ENCODE measurements at places on chromosomes 7 and 10.

DNA sequence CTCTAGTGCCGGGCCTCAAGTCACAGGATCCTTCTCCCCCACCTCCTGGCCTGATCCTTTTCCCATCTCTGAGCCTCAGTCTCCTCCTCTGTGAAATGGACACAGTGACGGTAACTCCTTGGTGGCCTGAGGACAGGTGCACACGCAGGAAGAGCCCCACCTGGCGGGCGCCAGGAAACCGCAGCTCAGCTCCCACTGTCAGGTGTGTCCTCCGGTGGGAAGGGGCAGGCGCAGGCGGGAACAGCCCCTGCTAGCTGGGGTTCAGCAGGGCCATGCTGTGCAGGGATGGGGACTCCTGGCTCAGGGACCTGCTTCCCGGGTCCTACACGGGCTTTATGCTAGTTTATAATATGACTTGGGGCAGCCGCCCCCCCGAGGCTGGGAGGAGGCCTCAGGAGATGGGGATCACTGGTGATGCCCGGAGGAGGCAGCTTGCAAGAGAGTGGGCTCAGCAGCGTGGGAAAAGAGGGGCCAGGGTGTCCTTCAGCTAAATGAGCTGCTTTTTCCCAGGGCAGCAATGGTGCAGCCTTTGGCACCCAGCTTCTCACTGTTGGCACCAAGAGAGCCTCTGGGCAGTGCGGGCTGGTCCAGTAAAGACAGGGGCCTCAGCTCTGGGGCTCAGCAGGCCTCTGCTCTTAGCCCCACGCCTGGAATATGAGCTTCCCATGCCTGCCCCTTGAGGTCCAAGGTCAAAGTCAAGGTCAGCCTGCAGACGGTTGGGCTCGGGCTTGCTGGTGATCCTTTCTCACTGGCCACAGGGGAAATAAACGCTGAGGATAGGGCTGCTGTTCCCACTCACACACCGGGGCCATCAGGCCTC lies 68.0 kb upstream of the FAM20C start:
- no peak for DNase-seq

DNA sequence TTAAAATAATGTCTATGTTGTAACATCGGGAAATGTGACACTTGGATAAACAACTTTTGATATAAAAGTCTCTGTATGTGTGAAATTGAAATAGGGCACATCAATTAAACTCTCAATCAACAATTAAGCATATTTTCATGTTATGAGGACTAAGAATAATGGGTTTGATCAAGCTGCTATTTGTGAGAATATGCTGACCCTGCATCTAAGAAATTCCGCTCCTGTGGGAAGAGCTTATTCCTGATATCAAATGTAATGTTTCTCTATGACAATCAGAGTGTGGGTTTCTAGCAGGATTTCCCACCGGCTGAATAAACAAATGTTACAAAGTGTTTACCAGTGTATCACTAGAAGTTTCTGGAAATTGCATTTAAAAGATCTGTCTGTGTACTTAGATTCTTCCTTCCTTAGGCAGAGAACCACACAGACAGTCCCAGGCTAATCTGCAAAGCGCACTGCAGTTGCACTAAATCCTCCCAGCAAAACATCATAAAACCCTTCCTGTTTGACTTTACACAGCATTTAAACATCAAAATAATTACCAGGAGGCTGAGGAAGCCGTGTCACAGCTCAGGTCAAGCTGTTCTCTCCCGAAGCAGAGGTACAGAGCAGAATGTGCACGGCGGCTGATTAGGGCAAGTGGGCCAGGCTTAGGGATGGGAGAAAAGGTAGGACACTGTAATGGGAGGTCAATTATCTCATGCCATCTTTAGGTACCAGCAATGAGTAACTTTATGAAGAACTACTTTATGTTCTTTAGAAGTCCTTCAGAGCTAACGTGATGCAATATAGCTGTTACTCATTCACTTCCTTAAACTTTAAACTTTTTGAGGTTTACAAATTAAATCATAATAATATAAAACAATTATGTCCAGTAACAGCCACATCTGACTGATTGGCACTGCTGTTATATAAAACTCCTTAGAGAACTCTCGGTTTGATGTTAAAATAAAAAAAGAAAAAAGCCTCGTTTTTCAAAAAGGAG lies 109.1 kb upstream of the CTTNBP2 start:
- DNase-seq = no peak

- no peak for DNase-seq
Measured at GRCh38 chr7:122487131-122487530, 182.6 kb upstream of the FEZF1 start.

DNA sequence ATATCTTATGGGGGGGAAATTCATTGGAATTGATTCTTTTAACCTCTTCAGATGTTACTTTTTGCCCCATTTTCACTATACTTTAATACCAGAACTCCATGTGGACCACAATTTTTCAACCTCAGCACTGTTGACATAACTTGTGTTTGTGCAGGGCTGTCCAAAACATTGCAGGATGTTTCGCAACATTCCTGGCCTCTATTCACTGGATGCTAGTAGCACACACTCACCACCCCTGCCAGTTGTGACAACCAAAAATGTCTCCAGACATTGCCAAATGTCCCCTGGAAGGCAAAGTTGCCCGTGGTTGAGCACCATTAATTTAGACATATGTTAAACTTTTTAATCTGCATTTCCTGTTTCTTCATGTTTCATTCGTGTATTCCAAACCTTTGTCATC lies 234.7 kb downstream of the GFRA1 start:
- DNase-seq = peak; percentile 62

DNA sequence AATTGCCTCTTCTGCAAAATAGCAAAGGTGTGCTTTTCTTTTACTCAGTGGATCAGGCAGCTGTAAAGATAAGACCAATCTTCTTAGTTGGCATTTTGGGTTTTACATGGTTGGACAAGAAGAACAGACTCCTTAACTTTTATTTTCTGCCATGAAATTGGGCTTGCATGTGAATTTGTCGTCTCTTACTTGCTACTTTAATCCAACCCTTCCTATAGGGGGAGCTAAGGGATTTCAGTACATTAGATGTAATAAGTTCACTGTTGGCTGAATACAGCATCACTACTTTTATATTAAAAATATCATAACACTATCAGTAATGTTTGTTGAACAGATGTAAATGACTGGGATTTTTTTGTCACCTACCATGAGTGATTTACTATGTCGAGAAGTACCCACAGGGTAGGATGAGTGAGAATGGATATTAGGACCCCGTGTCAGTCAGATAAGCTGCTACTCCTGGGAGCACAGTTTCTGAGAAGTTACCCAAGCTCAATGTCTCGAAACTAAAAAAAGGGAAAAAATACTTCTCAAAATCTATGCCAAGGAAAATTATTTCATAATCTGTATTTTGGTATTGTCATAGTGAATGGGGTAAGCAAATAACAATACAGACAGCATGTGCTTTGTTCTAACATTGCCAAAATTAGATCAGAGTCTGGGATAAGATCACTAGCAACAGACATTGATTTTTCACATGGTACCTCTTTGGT lies 127.4 kb upstream of the AGR3 start:
- no peak for DNase-seq

GRCh38 chr7:119935418-119936025 lies 337.5 kb upstream of the KCND2 start:
- no peak for DNase-seq

DNA sequence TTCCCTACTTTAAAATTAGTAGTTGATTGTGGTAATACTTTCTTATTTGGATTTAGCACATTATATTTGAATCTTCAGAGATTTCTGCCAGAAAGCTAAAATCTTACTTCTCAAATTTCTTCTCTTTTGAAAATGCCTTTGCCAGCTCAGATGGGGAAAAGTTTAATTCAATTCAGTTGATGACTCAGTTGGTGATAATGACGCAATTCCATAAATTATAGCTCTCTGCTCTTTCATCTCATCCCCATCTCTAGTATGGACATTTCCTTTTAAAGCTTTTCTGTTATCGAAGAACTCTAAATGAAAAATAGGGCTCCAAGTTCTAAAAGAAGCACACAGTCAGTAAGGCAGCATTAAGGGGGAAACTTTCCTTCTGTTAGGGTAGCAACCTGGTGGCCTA lies 25.5 kb downstream of the RNLS start:
- DNase-seq = no peak

DNA sequence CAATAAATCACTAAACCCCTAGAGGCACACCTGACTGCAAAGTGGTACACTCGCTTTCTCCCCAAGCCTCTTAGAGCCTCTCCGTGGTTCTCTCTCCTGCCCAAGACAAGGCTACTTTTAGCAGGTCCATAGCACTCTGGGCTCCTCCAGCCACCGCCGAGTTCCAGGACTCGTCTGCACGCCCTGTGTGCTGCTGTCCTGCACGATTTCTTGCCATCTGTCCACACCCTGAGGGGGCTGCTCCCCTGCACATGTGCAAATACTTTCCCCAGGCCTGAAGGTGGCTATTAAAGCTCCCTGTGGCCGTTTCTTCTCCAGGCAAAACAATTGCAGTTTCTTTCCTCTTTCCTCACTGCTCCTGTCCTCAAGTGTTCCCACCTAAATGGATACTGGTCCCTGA lies 414.3 kb downstream of the PLXNA4 start:
- no peak for DNase-seq

- DNase-seq = peak; percentile 86
Measured at GRCh38 chr10:88952647-88953111, at the start of gene ACTA2. Gene ACTA2 (minus strand): TSS chr10:88952773. CDS start chr10:88948930, 3,843 bp downstream.

- no peak for DNase-seq
Measured at GRCh38 chr7:64744680-64745079, 49.5 kb upstream of the ZNF138 start.

DNA sequence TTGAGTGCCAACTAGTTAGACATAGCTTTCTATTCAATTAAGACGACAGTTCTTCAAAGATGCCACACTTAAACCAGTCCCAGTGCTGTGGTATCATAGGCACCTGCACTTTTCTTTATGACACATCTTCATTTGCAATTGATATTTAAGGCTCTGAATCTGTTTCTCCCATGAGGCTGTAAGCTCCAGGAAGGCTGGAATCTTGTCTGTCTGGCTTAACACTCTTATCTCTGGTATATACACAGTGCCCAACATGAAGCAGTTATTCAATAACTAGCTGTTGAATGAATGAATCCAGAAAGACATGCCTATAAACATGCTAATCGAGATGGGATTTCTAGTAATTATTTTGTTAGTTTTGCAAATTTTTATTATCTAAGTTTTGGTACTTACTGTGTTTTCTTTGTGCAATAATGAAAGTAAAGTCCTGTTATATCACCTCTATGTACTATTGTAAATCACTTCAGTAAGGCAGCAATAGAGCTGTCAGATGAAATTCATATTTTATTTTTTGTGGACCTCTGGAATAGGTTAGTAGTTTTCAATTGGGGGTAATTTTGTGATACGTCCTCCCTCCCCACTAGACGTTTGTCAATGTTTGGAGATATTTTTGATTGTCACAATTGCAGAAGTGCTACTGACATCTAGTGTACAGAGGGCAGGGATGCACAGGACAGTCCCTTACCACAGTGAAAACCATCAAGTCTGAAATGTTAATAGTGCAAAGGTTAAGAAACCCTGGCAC lies 51.3 kb upstream of the STEAP4 start:
- DNase-seq = no peak

DNA sequence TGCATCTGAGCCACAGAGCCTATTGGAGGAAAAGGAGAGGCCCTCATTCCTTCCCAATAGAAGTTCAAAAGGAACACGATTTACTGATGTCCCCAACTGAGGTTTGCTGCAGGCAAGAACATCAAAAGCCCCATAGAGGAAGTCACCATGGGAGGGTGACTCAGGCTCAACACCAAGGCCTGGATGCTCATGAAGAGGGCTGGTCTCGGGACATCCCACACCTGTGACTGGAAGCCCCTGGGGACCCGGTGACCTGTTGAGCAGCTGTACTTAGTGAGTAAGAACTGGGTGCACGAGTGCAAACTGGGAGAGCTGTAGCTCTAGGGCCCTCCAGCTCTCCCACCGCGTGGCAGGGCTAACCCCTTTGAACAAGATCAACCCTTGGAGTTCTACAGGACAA lies 38.0 kb downstream of the CYTH3 start:
- DNase-seq = no peak

DNA sequence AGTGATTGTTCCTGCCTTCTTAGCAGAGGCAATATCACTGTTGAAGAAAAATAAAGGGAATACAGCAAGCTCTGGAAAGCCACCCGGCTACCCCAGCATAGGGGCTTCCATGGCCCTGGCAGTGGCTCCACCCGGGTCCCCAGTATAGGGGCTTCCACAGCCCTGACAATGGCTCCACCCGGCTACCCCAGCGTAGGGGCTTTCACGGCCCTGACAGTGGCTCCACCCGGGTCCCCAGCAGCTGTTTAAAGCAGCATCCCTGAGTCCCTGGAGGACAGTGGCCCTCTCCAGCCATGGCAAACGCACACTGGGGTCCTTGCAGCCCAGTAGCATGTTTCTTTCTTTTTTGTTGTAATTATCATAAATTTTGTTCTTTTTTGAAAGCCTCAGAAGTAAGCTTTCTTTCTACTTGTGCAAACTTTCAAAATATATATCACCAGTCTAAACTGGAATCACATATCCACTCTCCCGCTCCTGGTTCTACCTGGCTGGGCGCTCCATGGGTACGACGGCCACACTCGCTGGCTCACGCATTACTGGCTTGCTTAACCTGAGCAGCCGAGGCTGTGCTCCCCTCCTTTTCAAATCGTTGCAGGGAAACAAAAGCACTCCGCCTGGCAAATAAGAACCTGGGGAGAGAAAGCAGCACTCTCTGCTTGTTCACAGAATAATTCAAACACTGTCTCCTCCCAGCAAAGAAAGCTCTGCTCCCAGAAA lies 62.1 kb downstream of the TCERG1L start:
- DNase-seq = no peak

DNA sequence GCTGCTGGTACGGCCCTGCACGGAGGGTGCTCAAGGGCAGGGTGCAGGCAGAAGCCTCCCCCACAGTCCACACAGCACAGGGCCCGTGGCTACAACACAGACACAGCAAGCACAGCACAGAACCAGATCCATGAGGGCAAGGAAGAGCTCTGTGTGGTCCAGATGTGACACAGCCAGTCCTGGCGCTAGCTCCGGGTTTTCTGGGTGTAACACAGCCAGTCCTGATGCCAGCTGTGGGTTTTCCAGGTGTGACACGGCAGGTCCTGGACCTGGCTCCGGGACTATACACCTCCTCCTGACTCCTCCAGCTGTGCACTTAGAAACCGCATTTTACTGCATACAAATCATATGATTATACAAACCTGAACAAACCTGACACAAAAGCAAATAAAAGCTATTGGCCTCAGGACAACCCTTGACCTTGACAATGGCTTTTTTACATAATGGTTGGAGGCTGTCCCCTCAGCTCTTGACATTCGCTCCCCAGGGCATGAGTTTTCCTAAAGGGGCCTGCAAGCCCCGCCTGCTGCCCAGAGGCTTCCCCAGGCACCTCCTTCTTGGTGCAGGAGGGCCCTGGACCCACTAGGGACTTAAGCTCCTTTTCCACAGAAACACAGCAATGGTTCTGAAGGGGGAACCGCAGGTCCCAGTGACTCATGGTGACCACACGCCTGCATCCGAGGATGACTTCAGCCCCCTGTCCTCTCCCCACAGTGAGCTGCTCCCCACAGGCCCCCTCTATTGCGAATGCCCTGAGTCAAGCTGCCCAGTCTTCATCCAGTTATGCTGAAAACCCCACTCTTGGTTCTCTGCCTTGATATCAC lies 209.6 kb downstream of the PTPRN2 start:
- DNase-seq = no peak

DNA sequence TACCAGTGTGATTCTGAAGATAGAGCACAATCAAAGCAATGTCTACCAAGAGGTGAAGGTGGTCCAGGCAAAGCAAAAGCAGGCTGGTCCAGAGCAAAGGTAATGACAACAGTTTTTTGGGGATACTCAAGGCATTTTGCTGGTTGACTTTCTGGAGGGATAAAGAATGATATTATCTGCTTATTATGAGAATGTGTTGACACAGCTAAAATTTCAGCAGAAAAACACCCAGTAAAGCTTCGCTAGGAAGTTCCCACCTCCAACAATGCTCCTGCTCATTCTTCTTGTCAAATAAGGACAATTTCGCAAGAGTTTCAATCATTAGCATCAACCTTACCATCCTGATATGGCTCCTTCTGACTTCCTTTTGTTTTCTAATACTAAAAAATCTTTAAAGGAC lies 24.1 kb downstream of the GPR85 start:
- no peak for DNase-seq

Measured in ureter (tissue), 1 donor.